ENCODE measurements at places on chromosomes 6 and 20.

GRCh38 chr6:128350416-128351254 lies 169.8 kb downstream of the PTPRK start:
- no peak for DNase-seq

GRCh38 chr20:12798286-12798685 lies 210.5 kb upstream of the SPTLC3 start:
- no peak for DNase-seq

DNA sequence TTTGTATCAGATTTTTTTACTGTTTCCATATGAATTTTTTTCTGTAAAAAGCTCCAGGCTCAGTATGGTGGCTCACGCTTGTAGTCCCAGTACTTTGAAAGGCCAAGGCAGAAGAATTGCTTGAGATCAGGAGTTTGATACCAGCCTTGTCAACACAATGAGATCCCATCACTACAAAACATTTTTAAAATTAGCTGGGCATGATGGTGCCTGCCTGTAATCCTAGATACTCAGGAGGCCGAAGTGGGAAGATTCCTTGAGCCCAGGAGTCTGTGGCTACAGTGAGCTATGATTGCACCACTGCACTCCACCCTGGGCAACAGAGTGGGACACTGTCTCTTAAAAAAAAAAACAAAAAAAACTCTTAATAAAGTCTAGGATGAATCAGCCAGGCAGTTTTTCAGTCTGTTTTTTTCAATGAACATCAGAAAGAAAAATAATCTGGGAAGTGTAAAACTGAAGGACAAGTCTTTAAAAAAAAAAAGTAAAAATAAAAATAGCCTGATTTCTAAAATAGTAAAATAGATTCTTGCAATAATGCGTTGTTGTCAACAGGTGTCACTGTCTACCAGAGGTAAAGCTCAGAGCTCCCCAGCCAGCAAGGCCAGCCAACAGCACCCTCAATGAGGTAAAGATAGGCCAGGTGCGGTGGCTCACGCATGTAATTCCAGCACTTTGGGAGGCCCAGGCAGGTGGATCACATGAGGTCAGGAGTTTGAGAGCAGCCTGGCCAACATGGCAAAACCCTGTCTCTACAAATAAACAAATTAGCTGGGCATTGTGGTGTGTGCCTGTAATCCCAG lies 9.3 kb upstream of the ATG5 start:
- no peak for DNase-seq

GRCh38 chr6:3228771-3229565 lies 1.5 kb upstream of the TUBB2B start:
- peak; percentile 12 for DNase-seq

DNA sequence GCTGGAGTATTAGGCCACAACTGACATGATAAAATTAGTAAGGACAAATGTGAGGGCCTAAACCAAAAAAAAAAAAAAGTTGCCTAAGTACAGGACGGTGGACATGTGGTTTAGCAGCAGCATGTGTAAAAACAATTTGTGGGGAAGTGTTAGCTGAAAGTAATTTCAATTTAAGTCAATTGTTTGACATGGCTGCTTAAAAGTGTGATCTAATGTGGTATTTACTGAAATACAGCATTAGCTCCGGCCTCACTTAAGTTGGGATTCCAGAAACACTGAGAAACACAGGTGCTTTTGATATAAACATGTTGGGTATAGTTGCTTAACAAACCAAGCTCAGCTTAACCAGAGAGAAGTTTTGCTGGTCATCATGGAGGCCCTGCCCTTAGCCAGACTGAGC lies 119.7 kb downstream of the FYN start:
- DNase-seq, result no peak

DNA sequence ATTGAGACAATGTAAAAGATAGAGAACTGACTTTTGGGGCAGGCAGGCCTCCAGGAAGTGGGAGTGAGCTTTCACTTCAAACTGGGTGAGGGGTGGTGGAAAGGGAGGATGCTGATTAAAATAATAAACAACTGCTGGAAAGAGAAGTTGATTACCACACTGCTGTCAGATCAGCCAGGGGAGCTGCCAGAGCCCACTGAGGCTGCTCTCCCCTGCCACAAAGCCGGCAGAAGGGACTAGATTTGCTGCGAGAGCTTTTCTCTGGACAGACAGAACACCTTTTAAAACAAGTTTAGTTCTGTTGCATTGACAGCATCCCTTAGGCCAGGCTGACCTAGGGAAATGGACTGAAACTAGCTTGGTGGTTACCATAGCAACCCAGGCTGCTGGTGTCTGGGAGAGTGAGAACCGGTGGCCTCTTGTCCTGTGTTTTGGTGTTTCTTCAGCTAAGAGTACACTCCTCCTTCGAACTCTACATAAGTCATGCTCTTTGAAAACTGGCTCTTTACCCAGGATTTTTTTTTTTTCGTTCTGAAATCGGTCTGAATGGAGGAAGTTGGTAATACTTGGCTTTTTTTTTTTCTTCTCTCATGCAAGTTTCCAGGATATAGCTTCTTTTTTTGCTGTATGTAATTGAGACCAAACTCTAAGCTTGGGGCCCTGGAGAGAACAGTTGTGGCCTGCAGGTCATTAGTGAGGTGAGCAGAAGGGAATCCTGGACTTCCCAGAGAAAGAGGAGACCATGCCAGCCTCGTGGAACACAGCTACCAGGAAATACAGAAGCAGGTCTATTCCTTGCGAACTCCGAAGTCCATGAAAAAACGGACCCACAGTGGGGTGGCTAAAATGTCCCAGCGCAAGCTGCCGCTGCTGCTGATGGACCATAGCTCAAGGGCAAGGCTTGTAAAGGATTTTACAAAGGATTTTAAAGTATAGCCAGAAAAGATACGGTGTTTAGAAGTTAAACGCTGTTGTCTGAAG lies 374.4 kb downstream of the UTRN start:
- DNase-seq, result no peak

- DNase-seq, result no peak
Observed at GRCh38 chr20:3738111-3739053, 5.9 kb downstream of the HSPA12B start.

DNA sequence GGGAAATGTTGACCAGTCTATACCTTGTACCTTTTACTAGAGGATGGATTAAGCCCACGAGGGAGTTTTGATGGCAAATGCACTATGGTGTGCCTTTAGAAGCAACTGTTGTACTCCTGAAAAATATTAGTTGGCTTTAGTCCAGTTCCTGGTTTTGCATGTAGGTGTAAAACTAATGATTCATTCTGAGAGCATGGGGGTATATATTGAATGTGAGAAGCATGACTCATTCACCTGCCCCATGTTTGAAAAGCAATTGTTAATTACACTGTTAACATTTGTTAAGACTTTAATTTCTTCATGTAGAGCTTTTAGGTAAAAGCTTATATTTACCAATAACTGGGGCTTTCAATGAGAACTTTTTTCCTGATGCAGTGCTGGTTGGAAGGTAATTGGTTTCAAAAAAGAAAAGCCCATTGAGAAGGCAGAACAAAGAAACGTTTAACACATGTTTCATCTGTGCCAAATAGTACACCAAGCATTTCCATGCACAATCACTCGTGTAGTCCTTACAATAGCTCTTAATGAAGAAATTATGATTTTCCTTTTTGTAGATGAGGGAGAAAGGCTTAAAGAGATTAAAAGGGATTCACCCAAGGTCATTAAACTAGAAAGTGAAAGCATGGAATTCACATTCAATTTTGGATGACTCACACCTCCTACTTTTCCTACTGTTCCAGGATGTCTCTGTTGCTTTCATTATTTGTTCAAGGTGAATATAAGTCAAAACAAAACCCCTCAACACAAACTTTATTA lies 134.1 kb downstream of the CCDC170 start:
- DNase-seq, result no peak

DNA sequence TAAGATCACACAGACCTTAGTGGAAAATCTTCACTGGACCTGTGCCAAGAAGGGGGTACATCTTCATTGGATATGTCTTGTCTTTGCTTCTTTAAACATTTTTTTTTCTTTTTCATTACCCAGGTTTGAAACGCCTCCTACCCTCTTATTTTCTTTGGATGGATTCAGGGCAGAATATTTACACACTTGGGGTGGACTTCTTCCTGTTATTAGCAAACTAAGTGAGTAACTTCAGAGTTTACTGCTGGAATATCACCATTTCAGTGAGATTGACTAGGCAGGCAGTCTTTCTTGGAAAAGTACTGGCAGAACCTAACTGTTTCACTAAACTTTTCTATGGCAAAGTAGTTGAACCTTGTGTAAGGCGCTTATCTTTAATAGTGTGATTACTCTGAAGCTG lies 47.0 kb downstream of the ENPP1 start:
- no peak for DNase-seq

GRCh38 chr6:168355716-168356522 lies 36.3 kb upstream of the DACT2 start:
- no peak for DNase-seq

DNA sequence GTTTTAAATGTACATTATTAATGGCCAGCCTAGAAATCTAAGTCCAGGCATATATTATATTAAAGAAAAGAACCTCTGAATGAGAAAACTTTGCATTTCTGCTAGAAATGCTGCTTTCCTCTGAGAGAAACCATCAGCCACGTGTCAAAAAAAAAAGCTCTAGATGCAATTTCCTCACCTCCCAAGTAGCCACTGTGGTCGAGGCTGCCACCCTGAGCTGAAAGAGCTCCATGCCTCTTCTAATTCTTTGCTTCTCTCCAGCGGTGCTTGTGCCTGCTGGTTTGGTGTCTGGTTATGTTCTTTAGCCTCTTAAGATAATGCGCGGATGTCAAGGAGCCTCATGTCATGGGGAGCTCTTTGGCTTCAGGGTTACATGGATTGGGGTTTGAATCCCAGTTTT lies 316.0 kb downstream of the TFAP2C start:
- no peak for DNase-seq

GRCh38 chr20:10094566-10095173 lies 59.9 kb downstream of the ANKEF1 start:
- no peak for DNase-seq

DNA sequence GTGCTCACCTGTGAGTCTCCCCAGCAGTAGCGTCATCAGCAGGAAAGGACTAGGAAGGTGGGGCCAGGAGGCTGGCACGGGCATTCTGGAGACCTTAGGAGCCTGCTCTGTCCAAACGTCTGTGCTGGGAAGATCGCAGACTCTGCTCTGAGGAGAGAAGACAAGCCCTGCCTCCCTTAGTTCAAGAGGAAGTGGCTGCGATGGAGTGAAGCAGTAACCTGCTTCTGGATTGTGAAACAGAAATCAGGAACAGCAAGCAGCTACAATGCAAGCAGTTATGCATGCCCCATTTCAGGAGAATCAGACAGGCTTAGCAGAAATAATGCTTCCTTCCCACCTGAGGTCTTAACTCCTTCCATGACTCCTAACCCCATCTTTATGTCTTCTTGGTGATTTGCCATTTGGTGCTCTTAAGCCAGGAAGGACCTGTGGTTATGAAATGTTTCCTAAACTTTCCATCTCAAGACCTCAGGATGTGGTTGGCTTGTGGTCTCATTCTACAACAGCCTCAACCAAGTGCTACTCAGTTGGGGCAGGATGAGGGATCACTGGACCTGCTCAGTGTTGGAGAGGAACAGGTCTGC lies at the start of gene SIRPB1:
Gene SIRPB1, minus strand, starts transcription at position 149 of the 584 bp plus-strand sequence. Its CDS starts 65 bp downstream, at position 84.
- no peak for DNase-seq

DNA sequence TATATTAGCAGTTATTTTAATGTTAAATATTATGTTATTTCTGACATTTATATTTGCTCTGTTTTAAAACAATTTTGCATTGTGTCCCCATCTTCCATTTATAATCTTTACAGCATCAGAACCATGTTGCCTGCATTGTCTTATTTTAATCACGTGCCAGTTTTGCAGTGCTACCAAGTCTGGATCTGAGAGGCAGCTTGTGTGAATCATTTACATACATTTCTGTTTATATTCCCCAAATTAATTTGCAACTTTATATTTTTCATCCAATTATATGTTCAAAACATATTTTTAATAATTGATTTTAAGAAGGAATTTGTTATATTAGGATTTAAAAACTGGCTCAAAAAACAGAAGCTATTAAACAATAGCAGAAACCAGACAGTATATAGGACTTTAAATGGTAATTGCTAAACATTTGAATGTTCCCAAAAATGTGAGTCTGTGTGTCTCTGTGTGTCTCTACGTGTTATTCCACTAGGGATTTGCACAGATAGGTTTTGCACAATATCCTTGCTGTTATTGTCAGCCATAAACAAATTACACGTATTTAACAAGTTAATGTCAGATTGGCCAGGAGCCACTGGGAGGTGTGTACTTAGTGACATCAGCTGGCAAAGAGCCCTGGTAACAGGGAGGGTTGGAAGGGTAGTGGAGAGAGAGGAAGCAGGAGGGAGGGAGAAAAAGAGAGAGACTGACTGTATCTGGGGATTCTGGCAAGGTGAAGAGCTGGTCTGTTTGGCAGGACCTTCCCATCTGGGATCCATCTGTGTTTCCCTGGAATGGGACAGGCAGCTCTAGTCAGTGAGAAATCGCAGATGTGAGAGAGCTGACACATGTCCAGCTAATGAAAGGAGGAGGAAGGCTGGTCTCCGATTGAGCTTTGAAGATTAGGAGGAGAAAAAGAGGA lies 72.1 kb downstream of the CBFA2T2 start:
- no peak for DNase-seq

DNA sequence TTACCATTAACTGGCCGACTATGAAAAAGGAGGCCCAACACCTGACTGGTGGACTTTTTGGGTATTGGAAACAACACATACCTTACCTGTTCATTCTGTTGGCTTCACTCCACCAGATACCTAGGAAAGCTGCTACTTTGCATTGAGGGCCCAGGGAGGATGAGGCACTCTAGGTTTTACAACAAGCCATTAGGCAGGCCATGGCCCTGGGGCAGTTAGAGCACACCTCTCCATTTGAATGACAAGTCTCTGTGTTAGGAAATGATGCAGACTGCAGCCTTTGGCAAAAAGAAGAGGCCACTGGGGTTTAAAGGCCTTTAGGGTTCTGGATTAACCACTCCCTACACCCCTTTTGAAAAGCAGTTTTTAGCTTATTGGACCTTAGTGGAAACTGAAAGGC lies 144.3 kb downstream of the OR2B2 start:
- no peak for DNase-seq

- DNase-seq, result no peak
Observed at GRCh38 chr6:32940656-32941213, at the start of gene HLA-DMB. Gene HLA-DMB, minus strand, starts transcription at chr6:32941028. Its CDS starts 221 bp downstream, at chr6:32940807.

GRCh38 chr6:164690241-164690640 lies 619.2 kb downstream of the C6orf118 start:
- DNase-seq, result no peak

DNA sequence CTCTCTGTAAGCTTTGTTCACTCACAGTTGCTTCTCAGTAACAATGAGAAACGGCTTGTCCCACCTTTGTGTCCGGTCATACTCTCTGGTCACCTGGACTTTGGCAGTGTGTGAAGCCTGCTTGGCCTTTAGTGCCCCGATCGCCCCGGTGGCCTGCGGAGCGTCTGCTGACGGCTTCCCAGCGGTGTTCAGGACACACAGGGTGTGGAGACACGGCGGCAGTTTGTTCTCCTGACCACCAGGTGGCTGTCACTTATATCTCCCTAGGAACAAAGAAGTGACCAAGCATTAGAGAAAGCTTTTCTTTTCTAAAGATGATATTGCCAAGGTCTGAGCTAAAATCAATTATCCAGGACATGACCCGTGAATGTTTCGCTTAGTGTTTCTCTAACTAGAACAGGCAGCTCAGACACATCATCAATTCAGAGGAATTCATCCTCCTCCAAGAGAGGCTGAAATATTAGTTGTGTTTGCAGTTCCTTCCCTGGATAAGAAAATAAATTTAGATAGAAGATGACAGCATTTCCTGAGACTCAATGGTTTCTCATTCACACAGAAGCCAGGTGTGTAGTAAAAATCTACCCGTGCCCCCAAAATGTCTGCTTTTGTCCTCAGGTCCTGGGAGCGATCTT lies 167.4 kb upstream of the THBS2 start:
- no peak for DNase-seq
